ENCODE measurements at places on chromosomes 13 and 19.

DNA sequence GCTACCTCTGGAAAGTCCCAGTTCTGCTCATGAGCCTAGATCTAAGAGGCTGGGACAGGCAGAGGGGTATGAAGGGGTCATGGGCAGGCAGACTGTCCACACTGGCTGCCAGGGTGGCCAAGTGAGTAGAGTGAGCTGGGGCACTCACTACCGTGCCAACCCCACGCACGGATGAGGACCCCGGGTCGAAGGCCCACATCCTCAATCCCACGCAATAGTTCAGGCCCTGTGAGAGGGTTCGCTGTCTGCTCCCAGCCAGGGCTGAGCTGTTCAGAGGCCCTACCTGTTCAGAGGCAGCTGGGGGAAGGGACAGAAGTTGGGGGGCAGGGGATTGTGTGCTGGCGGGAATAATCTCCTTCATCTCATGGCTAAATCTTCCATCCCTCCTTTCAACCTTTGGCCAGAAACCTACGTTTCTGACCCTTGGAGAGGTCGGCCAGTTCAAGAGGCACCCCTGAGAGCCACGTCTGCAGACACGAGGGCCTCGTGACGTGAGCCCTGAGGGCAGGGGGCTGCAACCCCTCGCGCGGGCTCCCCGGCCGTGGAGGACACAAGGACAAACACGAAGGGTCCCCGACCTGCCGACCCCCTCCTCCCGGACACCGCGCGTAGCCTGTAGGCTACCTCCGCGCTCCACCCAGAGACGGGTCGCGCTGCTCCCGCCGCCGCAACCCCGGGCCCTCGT lies 1.0 kb upstream of the RPS5 start:
- DNase-seq = peak; percentile 43

GRCh38 chr19:29945433-29945832 lies 3.4 kb downstream of the URI1 start:
- DNase-seq = no peak

DNA sequence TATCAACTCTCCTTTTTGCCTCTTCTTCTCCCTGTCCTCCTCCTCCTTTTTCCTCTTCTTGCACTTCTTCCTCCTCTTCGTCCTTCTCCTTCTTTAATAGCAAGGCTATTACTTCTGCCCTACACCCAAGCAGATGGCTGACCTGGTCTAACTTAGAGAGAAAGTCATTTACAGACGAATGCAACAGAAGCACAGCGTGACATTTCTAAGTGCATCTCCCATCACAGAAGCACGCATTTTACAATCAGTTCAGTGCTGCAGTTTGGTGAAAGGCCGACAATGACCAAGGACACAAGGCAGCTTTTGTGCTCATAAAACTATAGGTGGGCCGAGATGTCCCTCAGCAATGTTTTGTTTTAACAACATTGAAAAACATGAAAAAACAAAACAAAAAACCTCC lies 231.5 kb downstream of the FGF14 start:
- no peak for DNase-seq

GRCh38 chr13:34048652-34049051 lies 230.7 kb downstream of the RFC3 start:
- no peak for DNase-seq

DNA sequence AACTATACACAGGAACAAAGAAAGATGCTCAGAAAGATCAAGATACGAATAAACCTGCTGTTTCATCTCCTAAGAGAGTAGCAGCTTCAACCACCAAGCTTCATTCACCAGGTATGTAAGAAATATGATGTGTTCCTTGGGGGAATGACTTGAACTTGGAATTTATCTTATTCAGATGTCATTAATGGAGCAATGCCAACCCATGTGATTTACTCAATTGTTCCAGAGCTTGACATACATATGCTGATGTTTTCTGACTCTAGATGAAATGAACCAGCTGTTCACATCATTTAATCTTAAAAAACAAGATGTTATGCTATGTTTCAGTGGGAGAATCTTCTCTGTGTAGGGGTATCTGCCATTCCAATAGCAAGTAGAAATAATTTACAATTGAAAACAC lies 270.9 kb downstream of the SLC7A1 start:
- DNase-seq = no peak

- DNase-seq = no peak
These were observed 55.4 kb downstream of the KDM4B start for GRCh38 chr19:5024282-5024681.

Measured in stimulated activated CD4-positive, alpha-beta T cell treated with anti-CD3 and anti-CD28 coated beads, Interleukin-12 subunit alpha, Interleukin-12 subunit beta, amount 100 ng/mL, for 4 hours (primary cell).